ENCODE measurements at places on chromosomes 6 and 20.

DNA sequence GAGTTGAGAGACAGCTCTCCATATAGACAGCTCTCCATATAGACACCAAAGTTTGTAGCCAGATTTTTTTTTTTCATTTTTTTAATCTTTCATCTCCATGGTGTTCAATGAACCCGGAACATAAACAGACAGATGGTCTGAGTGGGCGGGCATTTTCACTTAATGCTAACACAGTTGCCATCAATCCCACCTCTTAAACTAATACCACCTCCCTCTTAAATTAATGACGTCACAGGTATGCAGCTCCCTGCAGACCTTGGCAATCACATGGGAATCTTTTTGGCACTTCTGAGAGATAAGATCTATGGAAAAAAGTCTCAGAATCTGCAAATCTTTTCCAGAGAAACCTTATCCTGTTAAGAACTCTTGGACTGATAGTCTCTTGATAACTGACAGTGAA lies 43.2 kb downstream of the PFDN4 start:
- DNase-seq = no peak

GRCh38 chr6:168381726-168382458 lies 59.1 kb upstream of the SMOC2 start:
- DNase-seq = no peak

DNA sequence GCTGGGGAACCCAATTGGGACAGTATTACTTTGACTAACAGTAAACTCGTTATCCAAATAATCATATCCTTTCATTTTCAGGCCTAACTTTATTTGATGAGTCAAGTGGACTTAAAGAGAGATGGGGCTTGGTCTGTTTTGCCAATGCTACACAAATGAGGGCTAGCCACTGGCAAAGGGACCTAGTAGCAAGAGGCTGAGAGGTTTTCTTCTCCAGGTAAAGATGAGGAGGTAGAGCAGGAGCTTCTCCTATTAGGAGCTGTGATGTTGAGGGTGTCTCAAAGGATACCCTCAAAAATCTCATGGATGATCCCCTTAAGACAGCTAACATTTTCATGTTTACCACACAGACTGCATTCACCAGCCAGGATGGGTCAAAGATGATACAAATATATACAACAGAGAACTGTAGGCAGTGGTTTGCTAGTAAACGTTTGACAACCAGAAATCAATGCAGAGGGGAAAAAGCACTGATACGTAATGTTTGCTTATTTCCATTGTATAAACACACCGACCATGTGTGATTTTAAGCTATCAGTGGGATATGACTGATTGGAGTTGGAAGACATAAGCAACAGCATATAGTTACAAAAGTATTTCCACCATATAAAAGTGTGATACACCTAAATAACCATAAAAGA lies 153.3 kb downstream of the IBTK start:
- DNase-seq = no peak

- DNase-seq = no peak
Measured at GRCh38 chr6:152673236-152673635, 24.5 kb upstream of the MYCT1 start.

DNA sequence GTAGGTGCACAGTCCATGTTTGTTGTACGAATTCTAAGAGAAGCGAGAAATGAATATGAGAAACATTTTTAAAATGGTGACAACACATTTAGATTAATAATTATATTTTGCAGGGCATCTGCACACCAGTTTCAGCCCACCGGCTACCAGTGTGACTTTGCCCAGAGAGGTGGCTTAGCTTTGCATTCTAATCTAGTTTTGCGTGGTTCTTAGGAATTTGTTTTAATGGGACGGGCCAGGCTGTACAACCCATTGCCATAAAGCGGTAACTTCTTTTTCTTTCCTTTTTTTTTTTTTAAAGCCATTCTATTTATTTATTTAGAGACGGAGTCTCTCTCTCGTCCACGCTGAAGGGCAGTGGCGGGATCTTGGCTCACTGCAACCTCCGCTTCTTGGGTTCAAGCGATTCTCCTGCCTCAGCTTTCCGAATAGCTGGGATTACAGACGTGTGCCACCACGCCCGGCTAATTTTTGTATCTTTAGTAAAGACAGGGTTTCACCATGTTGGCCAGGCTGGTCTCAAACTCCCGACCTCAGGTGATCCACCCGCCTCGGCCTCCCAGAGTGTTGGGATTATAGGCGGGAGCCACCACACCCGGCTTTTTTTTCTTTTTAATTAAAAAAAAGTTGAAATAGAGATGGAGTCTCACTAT lies 829 bp downstream of the MANBAL start:
- DNase-seq = no peak

- no peak for DNase-seq
Measured at GRCh38 chr20:19758501-19759331, 658 bp downstream of the RIN2 start.

- no peak for DNase-seq
Measured at GRCh38 chr20:46251211-46251673, 57.1 kb downstream of the CDH22 start.

GRCh38 chr6:75503291-75503690 lies 9.7 kb upstream of the FILIP1 start:
- DNase-seq = no peak

- no peak for DNase-seq
Measured at GRCh38 chr6:111329882-111330633, 153.0 kb downstream of the REV3L start.

GRCh38 chr6:17580518-17581048 lies 19.5 kb upstream of the FAM8A1 start:
- no peak for DNase-seq

- no peak for DNase-seq
Measured at GRCh38 chr20:35003211-35004031, 47.8 kb downstream of the MYH7B start.

- DNase-seq = no peak
Measured at GRCh38 chr6:156379392-156380289, 397.5 kb upstream of the ARID1B start.

GRCh38 chr20:16321291-16321690 lies 252.0 kb downstream of the KIF16B start:
- no peak for DNase-seq

DNA sequence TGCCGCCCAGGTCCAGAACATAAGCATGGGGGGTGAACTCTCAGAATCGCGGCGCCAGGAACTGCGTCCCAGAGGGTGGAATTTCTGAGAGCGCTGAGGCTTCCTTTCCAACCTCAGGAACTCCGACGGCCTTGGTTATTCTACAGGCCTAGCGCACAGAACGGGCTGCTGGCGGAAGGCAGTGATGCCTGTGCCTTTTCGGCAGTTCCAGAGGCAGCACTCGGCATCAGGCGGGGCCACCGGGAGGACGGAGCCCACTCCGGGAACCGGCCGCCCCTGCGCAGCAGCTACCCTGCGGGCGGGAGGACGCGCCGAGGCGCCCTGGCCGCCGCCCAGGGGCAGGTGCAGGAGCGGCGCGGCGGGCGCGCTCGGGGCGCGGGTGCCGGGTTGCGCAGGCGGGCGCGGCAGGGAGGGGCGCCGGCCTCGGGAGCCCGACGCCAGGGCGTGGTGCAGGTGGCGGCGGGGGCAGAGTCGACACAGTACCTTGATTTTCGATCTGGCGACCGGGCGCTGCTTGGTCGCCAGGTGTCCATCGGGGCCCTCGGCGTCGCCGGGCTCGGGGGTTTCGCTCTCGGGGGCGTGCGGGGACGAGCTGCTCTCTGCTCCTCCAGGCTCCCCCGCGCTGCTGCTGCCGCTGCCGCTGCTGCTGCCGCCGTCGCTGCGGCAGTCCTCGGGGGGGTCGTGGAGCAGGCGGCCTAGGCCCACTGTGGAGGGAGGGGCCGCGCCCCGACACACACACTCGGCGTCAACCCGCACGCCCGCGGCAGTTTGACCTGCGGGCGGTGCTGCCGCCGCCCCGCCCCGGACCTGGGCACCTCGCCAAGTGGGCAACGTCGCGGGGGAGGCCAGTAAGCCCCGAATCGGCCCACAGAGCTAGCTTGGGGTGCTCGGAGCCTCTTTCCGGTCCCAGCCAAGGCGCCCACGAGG lies 1.3 kb downstream of the OVOL2 start:
- no peak for DNase-seq

GRCh38 chr6:118808793-118809638 lies 84.9 kb upstream of the ASF1A start:
- peak; percentile 10 for DNase-seq

DNA sequence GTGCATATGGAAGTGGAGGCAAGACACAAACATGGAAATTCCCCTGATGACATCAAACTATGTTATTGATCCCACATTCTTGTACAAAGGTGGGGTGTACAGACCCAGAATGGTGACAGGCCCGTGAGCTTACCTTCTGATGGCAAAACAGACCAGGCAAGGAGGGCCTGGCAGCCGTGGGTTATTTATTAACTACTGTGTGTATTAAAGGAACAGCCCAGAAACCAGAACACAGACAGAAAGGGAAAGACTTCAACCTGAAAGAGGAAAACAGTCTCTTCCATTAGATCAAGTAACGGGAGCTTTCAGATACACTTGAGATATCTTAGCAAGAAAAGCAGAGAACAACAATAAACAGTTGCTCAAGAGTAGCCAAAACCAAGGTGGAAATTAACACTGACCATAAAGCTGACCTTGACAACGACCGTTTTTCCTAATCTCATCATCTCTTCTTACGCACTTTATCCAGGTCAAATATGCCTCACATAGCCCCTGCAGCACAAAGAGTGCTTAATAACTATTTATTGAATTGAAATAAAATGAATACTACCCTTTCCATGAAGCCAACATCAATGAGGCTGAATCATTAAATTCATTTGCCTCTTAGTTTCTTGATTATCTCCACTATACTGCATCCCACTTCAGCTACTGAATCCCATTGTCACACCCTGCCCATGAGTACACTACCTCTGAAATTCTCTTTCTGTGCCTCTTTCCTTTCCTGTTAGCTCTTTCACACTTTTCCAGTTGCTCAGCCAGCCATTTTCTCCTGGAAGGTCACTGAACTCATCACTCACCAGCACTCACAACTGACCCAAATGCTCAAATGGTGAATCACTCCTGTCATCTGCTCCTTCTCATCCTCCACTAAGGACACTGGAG lies 67.4 kb downstream of the MOXD1 start:
- no peak for DNase-seq
